Left renal cortex interstitium (tissue), 4 donors: ENCODE measurements at places on chromosomes 5 and 9.

DNA sequence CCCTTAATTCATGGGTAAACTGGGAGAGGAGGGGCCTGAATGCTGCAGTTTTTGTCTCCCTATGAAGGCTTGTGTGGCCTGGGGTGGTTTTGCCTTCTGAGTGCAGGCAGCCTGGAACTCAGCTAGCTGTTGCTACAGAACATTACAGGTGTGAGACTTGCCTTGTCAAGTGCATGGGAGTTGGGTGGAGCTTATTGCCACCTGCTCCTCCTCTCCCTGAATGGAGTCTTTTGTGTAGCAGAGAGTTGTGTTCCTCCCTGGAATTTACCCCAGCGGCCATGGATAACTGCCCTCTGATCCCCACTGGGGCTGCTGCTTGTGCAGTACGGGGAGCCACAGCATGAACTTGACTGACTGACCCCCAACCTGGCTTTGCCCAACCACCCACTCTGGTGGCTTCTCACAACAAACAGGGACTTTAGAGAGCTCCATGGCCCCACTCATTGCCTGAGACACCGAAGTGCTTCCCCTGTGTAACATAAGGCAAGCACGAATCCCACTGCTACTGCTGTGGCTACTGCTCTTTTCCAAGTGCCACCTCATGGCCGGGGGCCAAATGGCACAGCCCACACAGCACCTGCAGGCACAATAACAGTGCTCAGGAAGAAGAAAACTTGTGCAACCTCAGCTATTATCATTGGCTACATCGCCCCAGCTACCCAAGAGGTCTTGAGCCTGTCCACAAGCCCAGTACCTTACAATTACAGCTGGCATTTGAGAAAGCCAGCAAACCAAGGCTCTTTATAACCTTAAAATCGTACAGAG, 942.9 kb downstream of the CDH18 start:
- no peak for DNase-seq

DNA sequence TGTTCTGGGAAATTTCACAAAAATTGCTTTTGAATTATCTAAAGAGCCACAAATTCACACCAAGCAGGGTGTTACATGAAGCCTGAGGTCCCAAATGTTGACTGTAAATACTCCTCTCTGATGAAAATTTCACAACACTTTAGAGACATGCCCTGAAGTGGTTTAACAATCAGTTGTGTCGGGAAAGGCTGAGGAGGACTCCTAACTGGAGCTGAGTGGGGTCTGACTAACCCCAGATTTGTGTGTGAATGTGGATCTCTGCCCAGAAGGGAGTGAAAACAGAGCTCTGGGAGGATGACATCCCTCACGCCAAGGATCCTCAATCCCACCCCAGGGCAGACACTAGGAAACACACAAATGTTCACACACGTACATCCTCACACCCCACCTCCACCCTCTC, 31.1 kb upstream of the GRXCR2 start:
- DNase-seq = no peak

DNA sequence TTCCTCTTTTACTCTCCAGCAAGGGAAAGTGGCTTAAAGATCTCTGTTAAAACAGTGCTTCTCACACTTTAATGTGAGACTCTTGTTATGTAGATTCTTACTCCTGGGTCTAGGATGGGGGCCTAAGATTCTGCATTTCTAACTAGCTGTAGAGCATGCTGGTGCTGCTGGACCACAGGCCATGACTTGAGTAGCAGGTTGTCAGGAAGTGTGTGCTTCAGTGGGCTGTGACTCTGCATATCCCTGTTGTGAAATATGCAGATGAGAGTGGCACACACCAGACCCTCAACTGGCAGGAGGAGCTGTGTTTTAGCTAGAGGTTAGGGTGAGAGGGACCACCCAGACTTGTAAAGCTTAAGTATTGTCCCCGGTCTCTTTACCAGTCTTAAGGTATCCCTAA, 191.1 kb upstream of the DMRT1 start:
- no peak for DNase-seq

- DNase-seq = no peak
Measured at GRCh38 chr9:116137581-116137980, 16.0 kb upstream of the PAPPA start.

GRCh38 chr5:2658881-2659470, 92.5 kb downstream of the IRX2 start:
- no peak for DNase-seq

DNA sequence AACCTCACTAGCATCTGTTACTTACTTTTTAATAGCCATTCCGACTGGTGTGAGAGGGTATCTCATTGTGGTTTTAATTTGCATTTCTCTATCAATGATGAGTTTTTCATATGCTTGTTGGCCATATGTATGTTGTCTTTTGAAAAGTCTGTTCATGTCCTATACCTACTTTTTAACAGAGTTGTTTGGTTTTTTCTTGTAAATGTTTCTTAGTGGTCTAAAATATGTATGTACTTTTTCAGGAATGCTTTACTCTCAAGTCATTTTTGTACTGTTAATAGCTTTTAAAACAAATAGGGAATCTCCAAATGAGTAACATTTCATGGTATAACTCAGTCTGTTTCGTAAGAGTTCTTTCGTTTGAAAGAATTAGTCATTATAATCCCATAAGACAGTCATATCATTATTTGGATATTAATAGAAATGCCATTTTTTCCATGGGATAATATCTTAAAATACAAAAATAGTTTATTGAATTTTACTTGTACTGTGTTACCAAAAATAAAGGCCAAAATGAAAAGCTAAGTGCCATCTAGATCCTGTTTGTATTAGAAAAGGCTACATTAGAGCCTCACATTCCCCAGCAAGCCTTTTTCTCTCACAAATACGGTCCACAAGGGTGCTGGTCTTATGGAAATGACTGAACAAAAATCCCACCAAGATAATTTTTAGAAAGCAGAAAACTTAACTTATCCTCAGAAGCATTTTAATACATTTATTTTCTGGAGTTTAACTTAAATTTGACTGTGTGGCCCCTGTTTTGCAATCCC, 247.7 kb downstream of the PJA2 start:
- DNase-seq = no peak

DNA sequence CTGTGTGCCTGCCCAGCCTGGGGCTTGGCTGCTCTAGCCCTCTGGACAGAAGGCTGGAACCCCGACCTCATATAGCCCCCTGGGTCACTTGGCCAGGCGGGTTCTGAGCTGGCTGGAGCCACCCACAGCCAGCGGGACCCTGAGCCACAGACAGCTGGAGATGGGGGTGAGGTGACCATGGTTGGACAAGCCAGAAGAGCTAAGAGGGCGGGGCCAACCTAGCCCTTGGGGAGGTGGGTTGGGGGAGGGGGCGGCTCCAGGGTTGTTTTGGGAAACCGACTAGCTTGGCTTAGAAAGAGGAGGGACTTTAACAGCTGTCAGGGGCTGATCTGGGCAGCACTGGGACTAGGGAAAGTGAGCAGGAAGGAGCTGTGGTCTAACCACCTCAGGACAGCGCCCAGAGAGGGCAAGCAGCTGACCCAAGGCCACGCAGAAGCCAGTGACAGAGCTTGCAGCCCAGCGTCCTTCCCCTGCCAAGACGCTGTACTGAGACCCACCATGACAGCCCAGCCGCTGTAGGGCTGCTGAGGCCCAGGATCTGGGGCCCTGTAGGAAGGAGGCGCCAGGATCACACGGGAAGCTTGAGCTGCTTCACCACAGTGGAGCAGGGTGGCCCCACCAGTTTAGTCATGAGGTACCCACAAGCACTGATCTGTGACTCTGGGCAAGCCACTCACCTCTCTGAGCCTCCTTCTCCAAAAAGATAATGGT, 2.2 kb downstream of the AIF1L start:
- no peak for DNase-seq

DNA sequence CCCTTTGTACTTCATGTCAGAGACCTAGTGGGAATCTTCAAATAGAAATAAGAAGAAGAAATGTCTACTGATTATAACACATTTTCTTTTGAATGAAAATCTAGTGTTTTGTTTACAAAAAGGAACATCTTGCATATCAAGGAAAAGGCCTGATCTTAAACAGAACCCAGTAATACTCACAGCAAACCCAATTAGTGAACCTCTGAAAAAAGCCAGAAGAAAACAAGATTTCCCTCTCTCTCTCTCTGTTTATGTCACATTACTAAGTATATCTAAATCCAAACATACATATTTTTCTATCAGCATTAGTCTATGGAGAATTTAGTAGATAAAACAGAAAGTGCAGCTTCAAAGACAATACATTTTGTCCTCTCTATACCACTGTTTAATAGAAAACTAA, 457.9 kb downstream of the NR2F1-AS1 start:
- no peak for DNase-seq

DNA sequence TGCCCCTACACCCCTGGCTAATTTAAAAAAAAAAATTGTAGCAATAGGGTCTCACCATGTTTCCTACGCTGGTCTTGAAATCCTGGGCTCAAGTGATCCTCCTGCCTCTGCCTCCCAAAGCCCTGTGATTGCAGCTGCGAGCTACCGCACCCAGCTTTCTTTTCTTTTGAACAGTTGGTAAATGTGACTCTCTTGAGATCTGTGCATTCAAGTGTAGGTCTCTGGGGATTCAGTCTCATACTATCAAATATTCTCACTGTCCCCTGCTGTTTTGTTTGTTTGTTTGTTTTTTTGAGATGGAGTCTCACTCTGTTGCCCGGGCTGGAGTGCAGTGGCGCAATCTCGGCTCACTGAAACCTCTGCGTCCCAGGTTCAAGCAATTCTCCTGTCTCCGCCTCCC, 42.3 kb upstream of the CXXC5 start:
- no peak for DNase-seq

DNA sequence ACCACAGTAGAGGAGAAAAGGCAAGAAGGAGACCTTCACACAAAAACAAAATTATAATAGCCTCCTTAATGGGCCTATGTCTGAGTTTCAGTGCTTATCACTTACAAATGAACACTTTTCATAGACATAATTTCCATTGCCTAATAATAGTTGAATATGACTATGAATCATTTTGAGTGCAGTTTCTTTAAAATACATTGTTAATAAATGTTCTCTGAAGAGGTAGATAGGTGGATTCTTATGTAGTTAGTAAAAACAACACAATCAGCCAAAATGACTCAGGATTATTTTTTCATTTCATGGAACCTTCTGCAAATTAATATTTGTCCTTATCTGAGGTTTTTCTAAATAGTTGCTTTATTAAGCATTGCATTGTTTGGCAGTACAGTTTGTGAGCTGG, 45.6 kb downstream of the DAPK1 start:
- DNase-seq = no peak

- DNase-seq = no peak
Measured at GRCh38 chr5:76709762-76710161, 6.2 kb upstream of the F2R start.

GRCh38 chr5:86748538-86749105, 130.9 kb downstream of the COX7C start:
- no peak for DNase-seq

GRCh38 chr9:68728731-68729130, 23.7 kb downstream of the PIP5K1B start:
- no peak for DNase-seq

DNA sequence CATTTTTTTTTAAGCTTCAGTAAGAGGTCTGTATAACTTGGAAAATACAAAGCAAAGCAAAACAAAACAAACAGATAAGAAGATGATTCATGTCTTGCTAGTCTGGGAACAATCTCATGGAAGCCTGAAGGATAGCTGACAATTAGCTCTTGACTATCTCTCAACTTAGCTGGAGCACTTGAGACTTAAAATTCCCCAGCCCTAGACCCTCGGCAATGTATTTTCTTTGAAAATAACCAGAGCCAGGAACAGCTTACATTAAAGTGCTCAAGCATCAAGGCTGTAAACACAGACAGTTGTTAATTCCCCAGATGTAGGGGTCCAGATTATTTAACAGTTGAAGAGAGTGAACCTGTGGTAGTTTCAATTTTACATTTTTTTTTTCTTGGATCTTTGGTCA, 82.9 kb downstream of the TMEM252 start:
- no peak for DNase-seq

- DNase-seq = no peak
Measured at GRCh38 chr5:6393596-6394194, 15.3 kb upstream of the MED10 start.

DNA sequence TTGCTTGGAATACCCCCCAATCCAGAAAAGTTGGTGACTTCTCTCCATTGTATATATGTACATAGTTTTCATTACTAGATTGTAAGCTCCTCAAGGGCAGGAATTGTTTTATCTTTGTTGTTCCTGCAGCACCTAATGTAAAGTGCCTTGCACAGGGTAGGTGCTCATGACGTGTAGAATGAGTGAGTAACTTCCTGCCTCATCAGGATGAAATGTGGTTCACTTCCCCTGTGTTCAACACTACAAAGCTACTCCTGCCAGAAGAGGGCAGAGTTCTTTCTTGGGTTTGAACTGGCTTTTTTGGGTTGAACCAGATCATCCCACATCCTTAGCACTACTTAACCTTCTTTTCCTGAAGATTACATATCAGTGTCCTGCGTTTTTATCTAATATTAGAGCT, 23.9 kb downstream of the GTF3C4 start:
- no peak for DNase-seq
